ENCODE measurements at places on chromosomes 1 and 21. TPM values are rescaled to one million over a fixed set of nuclear protein-coding genes. Genes with fewer than 3 reads are reported as not detected.

The NRAS gene
- total RNA-seq = 38.2 TPM

- H3K4me1 ChIP-seq = no peaks in the 10 kb centered on the region
- no peak overlapping the region for H3K27ac ChIP-seq
- no peak for DNase-seq
- H3K4me3 ChIP-seq = no peak overlapping the region
- no peaks in the 10 kb centered on the region for H3K27me3 ChIP-seq
Observed at GRCh38 chr1:31984419-31985347, 29.0 kb upstream of the KHDRBS1 start.

GRCh38 chr1:6151291-6151822 lies 28.8 kb downstream of the CHD5 start:
- no peak overlapping the region for H3K4me3 ChIP-seq
- DNase-seq = no peak
- no peak overlapping the region for H3K27ac ChIP-seq
- no peaks in the 10 kb centered on the region for H3K27me3 ChIP-seq
- H3K36me3 ChIP-seq = no peaks in the 10 kb centered on the region

The ETV3L gene
- not detected for total RNA-seq

DNA sequence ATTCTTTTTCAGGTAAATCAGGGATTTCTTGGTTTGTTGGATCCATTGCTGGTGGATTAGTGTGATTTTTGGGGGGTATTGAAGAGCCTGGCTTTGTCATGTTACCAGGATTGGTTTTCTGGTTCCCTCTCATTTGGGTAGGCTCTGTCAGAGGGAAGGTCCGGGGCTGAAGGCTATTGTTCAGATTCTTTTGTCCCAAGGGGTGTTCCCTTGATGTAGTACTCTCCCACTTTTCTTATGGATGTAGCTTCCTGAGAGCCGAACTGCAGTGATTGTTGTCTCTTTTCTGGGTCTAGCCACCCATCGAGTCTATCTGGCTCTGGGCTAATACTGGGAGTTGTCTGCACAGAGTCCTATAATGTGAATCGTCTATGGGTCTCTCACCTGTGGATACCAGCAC lies 17.6 kb upstream of the CCSAP start:
- H3K4me3 ChIP-seq = no peak overlapping the region
- no peak overlapping the region for H3K27ac ChIP-seq
- H3K4me1 ChIP-seq = no peaks in the 10 kb centered on the region
- H3K36me3 ChIP-seq = no peaks in the 10 kb centered on the region
- H3K27me3 ChIP-seq = no peaks in the 10 kb centered on the region

- DNase-seq = no peak
- H3K4me1 ChIP-seq = no peaks in the 10 kb centered on the region
- no peaks in the 10 kb centered on the region for H3K36me3 ChIP-seq
- no peak overlapping the region for H3K27ac ChIP-seq
- no peaks in the 10 kb centered on the region for H3K27me3 ChIP-seq
Observed at GRCh38 chr1:231541842-231542241, 13.4 kb downstream of the TSNAX start.

GRCh38 chr1:39255222-39255621 lies 50.7 kb downstream of the MACF1 start:
- H3K27me3 ChIP-seq = no peaks in the 10 kb centered on the region
- H3K4me1 ChIP-seq = no peaks in the 10 kb centered on the region
- no peak overlapping the region for H3K27ac ChIP-seq
- H3K36me3 ChIP-seq = no peaks in the 10 kb centered on the region
- DNase-seq = no peak

The ANKRD65 gene
- 3.2 TPM for total RNA-seq

The COG2 gene
- total RNA-seq = 46.9 TPM

GRCh38 chr1:12516741-12517140 lies 101.3 kb downstream of the DHRS3 start:
- H3K4me1 ChIP-seq = no peaks in the 10 kb centered on the region
- H3K4me3 ChIP-seq = no peak overlapping the region
- no peak overlapping the region for H3K27ac ChIP-seq
- H3K27me3 ChIP-seq = no peaks in the 10 kb centered on the region
- no peak for DNase-seq

- DNase-seq = no peak
- no peaks in the 10 kb centered on the region for H3K27me3 ChIP-seq
- no peaks in the 10 kb centered on the region for H3K4me1 ChIP-seq
- no peaks in the 10 kb centered on the region for H3K36me3 ChIP-seq
Observed at GRCh38 chr1:104064399-104064798, 314.7 kb downstream of the AMY1C start.

Measured in Caco-2 (cell line).